ENCODE measurements at places on chromosomes 5 and 9.

GRCh38 chr5:39765366-39765765 lies 340.6 kb upstream of the DAB2 start:
- no peak for DNase-seq

DNA sequence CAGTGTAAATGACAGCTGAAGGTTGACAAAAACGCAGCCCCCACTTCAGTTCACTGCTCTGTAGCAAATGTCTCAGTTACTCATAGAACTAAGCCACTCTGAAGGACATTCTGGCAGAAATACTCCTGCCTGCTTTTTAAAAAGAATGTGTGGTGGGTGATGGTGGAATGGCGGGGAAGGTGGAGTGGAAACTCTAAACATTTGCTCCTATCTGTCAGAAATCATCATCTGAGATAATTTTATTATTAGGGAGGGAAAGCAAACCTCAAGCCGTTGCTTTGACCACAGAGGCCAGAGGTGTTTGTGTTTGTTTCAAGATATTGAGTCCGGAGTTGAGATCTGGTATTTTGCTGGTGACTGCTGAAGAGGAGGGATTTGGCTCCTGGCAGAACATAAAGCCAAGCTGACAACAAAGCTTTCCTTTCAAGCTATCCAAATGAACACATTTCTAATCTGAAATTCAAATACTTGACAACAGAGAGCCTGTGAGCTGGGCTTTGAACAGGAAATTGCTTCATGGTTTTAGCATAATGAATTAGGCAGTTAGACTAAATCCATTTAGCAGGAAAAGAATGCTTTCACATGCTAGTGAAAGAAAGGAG lies 362.7 kb downstream of the CSNK1G3 start:
- DNase-seq: no peak

GRCh38 chr5:164801910-164802309 lies 1296.5 kb downstream of the MAT2B start:
- DNase-seq: no peak

DNA sequence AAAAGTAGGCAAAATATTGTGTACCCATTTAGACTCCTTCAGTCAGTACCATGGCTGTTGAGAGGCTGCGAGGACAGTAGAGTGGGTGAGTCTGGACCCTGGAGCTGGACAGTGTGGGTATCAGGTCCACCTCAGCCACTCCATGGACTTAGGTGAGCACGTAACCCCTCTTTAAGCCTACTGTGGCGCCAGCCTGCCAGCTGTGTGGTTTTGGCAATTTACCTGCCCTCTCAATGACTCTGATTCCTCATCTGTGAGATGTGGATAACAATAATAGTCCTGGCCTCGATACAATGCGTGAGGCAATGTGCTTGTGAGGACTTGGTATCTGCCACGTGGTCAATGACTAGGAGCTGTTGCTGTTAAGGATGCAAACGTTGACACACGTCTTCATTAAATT lies 17.9 kb downstream of the SLC1A3 start:
- DNase-seq: no peak

- no peak for DNase-seq
These were observed 442.6 kb upstream of the RGMB start for GRCh38 chr5:98330871-98331270.

GRCh38 chr5:93249651-93250289 lies 331.2 kb downstream of the NR2F1-AS1 start:
- no peak for DNase-seq
